ENCODE measurements at places on chromosomes 7 and 10.

GRCh38 chr10:29268011-29268410 is 20.9 kb upstream of the LYZL1 start:
- no peak for DNase-seq

- DNase-seq, result no peak
Observed at GRCh38 chr10:14032406-14032998, 298.2 kb downstream of the FRMD4A start.

DNA sequence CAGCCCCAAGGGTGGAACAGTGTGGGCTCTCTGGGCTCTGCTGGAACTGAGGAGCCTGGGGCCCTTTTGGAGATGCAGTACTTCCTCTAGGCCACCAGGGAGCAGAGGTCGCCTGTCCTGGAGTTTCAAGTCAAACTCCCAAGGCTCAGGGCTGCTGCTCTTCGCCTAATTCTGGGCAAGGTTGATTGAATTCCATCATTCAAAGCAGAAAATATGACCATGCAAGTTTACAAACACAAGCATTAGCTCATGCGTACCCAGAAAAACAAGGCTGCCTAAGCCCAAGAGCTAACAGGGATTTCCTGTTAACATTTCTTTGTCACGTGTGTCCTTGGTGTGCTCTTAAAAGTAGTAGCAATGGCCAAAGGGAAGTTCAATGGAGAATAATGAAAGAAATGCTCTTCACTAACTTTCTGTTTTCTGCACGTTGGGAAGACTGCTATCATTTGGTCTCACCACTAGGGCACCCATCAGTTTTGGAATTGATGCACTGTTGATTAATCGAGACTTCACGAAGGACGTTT is 20.1 kb downstream of the LDB3 start:
- DNase-seq, result peak; percentile 73

- no peak for DNase-seq
Observed at GRCh38 chr10:25501912-25502311, 327.1 kb downstream of the GPR158 start.

DNA sequence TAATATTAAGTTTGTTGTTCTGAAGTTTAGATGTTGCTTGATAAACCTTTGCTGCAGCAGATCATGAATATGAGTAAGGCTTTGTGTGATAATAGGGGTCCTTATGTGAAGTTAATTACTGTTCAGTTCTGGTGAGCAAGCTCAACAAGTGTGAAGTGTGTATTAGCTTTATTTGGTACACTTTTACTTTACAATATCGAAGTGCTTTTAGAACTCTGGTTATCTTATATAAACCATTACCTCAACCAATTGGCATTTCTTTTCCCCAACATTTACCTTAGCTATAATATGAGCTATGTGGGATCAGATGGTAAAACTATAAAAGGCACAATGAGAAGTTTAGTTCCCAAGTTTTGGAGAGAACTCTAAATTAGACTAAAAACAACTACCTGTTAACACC is 127.6 kb downstream of the LCOR start:
- no peak for DNase-seq

- no peak for DNase-seq
Observed at GRCh38 chr7:150361807-150362621, 6.6 kb upstream of the REPIN1 start.

DNA sequence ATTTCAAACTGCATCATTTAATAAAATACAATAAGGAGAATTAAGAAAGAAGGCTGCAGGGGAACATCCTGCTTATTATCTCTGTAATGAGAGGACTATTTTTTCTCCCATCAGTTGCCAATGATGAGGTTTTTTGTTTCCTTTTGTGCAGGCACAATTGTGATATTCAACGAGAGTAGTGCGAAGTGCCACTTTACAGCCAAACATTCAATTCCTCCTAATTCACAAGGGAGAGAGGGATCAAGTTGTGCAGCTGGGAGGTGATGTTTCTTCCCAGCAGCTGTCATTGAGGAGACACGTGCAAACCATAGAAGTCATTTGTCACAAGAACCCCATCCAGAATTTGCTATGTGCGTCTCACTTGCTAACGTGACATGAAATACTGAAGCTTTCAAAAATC is 81.6 kb upstream of the ICA1 start:
- no peak for DNase-seq

DNA sequence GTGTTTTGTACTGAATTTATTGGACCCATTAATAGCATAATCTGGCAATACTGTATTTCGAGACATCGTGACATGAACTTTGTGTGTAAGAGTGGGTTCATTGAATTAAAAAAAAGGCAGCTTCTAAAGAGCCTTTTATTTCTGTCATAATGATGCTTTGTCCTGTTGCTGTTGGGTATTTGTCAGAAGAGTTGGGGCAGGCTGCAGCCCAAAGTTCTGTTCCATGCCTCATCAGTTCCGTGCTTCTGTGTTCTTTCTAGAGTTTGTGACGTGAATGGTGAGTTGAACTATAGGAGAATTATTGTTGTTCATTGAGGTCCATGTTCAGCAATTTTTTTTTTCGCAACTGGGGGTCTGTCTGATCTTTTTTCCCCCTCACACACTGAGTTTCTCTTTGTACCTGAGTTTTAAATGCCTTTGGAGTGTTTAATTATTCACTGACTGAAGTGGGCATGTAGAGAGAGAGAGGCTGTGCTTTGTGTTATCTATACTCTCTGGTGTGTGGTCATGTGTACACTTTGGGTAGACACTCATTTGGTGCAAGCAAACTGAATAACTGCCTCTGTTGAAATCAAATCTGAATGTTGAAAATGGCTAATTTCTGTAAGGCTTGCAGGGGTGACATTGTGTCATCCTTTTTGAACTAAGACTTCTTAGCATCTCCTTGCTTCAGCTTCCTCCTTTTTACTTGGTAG is 69.8 kb downstream of the ADD3 start:
- no peak for DNase-seq

DNA sequence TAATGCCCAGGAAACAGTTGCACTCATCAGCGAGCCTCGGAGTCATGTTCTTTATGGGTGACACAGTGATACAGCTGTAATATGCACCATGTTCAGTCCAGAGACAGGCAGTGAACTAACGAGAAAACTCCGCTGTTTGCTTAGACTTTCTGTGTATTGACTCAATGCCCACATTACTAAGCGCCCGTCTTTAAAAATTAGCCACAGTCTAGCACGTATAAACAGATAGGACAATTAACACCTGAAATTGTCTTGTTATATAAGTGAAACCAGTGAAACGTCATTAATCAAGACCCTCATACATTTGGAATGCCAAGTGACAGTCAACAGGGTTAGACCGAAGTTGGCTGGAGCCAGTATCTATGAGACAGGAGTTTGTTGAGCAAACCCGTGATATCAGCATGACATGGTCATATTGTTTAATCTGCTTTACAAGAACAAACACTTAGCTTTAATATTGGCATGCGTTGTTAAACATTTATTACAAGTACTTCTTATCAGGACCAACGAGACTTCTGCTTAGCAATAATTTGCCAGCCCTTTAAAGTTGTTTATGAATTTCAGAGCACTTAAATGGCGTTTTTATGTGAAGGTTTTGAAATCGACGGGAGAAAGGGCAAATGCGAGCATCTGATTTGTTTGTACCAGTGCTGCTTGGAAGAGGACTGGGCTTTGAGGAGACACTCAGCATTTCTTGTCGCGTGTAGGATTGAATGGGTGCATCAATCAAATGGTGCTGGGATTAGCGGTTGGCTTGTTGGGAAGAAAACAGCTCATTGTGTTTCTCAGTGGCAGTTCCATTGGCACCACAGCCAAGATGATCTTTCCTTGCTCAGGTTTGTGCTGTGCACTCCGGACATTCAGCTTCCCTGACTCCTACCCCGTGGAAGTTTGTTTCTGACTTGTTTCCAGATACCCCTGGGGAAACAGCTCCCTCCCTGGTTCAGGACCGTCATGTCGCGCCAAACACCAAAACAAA is 56.3 kb downstream of the CAMK1D start:
- peak; percentile 53 for DNase-seq

GRCh38 chr10:70391654-70392053 is 9.2 kb upstream of the LRRC20 start:
- no peak for DNase-seq

DNA sequence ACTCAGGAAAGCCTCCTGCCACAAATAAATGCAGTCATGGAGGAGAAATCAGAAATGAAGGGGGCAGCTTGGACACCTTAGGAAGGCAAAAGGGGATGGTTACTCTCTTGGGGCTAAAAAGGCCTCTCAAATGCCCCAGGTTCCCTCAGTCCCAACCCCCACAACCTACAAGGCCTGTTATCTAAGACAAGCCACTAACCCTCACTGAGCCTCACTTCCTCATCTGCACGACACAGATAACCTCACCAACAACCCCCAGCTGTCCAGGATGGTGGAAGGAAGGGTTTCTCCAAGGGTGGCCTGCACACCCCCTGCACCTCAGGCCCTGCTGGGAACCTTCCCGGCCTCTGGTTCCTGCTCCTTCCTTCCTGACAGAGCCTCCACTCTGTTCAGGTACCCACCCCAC is 29.2 kb downstream of the SORBS1 start:
- DNase-seq, result no peak

GRCh38 chr10:116053910-116054309 is 219.1 kb downstream of the GFRA1 start:
- no peak for DNase-seq

GRCh38 chr10:44383749-44384600 is 922 bp downstream of the CXCL12 start:
- DNase-seq, result peak; percentile 37

- DNase-seq, result no peak
Observed at GRCh38 chr7:29341156-29341555, 146.6 kb downstream of the CHN2 start.

- no peak for DNase-seq
Observed at GRCh38 chr7:123573341-123573740, 15.7 kb upstream of the NDUFA5 start.

DNA sequence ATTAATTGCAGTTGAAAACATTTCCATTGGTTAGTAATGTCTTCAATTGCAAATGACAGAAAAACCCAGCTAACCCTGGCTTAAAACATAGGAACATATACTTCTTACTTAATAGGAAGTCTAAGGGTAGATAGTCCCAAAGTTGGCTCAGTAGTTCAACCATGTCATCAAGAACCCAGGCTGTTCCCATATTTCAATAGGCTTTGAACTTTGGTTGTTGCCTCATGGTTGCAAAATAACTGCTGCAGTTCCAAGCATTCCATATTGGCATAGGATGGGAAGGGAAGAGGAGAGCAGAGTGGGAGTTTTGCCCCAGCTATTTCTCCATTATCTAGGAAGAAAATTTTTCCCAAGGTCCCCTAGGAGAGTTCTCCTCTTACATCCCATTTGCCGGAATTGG is 81.4 kb upstream of the EEPD1 start:
- DNase-seq, result no peak

DNA sequence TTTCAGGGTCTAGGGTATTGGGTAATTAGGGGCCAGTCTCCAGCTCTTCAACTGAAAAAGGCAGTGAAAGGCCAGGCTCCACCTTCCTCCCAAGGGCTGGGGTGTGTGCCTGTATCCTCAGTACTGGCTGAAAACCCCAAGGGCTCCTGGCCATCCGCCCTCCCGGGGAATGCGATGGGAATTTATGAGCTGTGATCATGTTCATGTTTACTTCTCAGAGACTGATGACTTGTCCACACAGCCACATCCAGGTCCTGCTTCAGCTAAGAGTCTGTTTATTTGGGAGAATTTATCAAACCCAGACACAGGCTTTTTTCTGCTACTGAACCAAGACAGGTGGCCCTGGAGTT is 91.7 kb downstream of the CCDC3 start:
- peak; percentile 13 for DNase-seq

DNA sequence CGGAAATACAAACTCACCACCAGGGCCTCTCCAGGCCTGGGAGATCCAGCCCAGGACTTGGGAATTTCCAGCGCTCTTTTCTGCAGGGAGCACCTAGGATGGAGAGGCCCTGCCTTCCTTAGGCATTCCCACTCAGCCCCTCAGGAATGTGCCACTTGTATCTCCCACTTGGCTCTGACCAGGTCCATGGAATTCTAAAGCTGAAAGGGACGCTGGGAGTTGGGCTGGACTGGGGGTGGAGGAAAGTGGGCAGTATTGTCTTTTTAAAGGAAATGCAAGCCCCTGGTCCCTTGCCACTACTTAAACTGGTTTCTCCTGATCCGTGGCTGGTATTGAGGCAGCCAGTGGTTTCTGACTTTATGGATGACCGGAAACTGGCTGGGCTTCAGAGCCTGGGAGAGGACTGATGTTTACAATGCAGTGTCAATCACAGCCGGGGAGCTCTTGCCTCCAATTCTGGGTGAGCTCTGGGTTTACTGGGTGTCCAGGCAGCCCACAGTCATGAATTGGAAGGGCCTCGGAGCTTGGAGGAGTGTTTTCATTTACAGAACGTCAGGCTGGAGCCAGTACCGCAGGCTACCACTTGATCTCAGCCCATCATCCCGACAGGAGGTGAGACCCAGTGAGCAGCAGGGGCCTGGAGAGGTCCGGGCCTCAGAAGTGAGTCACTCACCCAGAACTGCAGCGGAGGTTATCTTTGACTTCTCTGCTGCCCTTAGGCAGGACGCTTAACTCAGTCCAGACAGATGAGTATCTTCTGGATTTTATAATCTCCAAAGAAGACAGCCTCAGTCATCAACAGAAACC is 27.3 kb downstream of the AGAP3 start:
- DNase-seq, result peak; percentile 82

DNA sequence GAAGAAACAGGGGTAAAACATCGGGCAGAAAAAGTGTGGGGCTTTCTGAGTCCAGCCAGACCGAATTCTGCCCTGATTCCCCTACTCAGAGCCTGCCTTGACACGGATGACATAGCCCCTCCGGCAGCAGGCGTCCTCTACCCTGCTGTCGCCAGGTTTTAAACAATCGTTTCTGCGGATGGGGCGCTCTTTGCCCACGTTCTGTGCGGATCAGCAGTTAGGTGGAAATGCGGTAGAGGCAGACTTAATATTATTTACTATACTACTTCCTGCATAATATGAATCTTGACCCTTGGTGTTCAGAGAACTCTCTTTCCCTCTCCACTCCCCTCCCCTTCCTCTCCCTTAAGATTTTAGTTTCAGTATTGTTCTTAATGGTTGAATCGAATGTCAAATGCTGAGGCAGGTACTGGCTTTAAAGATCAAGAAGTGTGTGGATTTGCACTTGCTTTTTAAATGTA is 2.4 kb downstream of the GATA3 start:
- no peak for DNase-seq

DNA sequence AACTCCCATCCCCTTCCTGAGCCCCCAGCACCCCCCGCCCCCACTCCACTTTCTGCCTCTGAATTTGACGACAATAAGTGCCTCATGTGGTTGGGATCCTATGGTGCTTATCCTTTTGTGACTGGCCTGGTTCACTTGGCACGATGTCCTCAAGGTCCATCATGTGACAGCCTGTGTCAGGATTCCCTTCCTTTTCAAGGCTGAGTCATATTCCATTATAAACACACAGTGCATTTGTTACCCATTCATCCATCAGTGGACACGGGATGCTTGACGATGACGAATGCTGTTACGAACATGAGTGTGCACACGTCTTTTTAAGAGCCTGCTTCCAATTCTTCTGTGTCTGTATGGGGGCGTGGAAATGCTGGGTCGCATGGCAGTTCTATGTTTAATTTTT is 26.7 kb downstream of the SHH start:
- DNase-seq, result no peak

GRCh38 chr7:24701261-24702235 is 55.7 kb downstream of the GSDME start:
- no peak for DNase-seq

All from A549 (cell line).